ENCODE measurements at places on chromosomes 13 and 19.

DNA sequence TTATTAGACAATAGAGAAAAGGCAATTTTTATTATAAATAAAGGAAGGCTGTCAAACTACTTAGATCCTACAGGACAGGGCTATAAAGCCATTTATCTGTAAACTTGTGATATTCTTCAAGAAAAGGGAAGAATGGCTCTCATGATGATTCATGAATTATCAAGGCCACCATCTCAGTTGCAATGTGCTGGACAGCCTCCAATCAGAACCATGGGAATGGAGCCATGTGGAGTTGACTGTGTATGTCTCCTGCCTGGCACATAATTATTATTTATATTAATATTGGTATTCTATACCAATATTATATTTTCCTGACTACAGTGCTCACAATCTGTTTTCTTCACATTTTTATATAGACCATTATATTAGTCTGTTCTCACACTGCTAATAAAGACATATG is 560.5 kb upstream of the MIR17HG start:
- no peak for DNase-seq

- no peak for DNase-seq
These were observed 7.2 kb upstream of the ZNF606 start for GRCh38 chr19:58009666-58010301.

DNA sequence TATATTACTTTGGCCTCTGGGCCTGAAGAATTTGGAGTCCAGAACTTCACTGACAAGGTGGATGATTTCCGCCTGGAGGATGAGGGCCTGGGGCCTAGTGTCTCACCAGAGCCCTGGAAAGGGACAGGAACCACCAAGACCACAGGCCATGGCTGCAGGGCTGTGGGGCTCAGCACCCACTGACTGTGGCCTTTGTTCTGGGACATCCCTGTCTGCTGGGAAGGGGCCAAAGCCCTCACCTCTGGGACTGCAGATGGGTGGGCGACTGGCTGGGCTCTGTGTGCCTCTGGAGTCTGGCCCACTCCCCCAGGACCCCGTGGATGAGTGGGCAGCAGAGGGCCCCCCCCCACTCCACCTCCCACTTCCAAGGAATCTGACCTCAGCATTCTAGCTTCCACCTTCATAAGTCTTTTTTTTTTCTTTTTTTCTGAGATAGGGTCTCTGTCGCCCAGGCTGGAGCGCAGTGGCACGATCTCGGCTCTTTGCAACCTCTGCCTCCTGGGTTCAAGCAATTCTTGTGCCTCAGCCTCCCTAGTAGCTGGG is 20.3 kb downstream of the CHST8 start:
- DNase-seq: no peak

- no peak for DNase-seq
These were observed 4.0 kb upstream of the HOOK2 start for GRCh38 chr19:12779162-12779993.

GRCh38 chr13:57829496-57829895 is 198.0 kb downstream of the PCDH17 start:
- no peak for DNase-seq

DNA sequence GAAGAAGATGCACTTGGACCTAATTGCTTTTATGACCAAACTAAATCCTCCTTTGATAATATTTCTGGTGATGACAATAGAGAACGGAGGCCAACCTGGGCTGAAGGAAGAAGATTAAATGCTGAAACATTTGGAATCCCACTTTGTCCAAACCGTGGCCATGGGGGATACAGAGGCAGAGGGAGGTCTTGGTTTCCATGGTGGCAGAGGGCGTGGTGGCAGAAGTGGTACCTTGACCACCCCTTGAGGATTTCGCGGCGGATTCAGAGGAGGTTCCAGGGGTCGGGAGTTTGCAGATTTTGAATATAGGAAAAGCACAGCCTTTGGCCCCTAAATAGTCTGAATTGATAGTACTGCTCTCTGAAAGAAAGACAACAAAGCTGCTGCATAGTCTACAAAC is 7.2 kb upstream of the LILRB3 start:
- DNase-seq: no peak

- DNase-seq: no peak
These were observed 125.4 kb upstream of the ABCC4 start for GRCh38 chr13:95426631-95427030.

DNA sequence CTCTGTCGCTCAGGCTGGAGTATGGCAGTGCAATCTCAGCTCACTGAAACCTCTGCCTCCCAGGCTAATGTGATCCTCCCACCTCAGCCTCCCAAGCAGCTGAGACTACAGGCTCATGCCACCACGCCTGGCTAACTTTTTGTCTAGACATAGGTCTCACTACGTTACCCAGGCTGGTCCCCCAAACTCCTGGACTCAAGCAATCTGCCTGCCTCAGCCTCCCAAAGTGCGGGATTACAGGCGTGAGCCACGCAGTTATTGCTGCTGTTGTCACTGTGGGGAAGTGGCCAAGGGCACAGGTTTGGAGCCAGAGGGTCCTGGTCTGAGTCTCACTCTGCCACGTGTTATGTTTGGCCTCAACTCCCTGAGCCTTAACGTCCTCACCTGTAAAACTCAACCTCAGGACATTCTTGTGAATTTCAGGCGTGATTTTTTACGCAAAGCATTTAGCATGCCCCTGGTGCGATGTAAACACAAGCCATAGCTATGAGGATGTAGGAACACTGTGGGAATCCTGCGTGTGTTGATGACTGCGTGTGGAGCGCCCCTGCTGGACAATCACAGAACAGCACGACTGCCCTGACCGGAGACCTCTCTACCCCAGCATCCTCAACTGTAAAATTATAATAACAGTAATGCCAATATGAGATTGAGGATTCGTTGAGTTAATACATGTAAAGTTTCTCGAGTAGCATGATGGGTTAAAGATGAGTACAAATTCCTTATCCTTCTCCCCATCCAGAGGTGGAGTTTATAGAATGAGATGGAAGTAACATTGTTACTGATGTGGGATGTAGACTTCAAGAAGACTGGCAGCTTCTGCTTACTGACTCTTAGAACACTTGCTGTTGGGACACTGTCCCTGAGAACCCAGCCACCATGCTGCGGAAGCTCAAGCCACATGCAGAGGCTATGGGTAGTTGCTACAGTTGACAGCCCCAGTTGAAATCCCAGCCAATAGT is 41.8 kb upstream of the PNMA8B start:
- peak; percentile 50 for DNase-seq

GRCh38 chr13:76759877-76760276 is 126.3 kb downstream of the KCTD12 start:
- DNase-seq: no peak

GRCh38 chr19:1070931-1071791 is 4.2 kb downstream of the ARHGAP45 start:
- DNase-seq: no peak
